SW480 (cell line): ENCODE measurements at places on chromosomes 13 and 19.

DNA sequence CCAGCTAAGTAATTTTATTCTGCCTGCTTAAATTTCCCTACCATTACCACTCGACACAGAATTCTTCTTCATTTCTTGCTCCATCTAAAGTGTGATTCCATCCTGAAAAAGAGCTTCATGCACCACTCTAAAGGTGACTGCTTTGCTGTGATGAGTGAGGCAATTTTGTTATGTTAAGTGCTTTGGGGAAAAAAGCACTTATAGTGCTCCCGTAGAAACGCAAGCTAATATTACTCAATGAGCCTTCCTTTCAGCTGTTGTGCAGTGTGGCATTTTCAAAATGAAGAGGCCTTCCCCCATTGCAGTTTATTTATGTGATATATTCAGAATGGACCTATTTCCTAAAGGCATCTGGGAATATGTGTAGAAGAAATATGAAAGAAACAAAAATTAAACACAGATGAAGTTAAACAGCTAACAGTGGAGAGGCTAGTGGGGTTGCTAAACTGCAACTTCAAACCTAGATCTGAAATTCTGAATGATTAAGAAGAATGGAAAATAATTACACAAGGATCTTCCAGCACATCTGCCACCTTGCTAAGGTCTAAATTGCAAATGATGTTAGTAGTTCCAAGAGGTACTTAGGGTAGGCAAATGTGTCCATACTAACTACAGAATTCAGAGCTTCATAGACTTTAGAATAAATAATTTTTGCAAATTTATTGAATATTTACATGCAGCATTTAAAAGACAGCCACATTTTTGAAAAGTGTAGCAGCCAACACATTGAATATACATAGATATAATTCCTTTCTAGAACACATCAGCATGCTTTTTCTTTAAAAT lies 211.7 kb downstream of the DCT start:
- DNase-seq: no peak

DNA sequence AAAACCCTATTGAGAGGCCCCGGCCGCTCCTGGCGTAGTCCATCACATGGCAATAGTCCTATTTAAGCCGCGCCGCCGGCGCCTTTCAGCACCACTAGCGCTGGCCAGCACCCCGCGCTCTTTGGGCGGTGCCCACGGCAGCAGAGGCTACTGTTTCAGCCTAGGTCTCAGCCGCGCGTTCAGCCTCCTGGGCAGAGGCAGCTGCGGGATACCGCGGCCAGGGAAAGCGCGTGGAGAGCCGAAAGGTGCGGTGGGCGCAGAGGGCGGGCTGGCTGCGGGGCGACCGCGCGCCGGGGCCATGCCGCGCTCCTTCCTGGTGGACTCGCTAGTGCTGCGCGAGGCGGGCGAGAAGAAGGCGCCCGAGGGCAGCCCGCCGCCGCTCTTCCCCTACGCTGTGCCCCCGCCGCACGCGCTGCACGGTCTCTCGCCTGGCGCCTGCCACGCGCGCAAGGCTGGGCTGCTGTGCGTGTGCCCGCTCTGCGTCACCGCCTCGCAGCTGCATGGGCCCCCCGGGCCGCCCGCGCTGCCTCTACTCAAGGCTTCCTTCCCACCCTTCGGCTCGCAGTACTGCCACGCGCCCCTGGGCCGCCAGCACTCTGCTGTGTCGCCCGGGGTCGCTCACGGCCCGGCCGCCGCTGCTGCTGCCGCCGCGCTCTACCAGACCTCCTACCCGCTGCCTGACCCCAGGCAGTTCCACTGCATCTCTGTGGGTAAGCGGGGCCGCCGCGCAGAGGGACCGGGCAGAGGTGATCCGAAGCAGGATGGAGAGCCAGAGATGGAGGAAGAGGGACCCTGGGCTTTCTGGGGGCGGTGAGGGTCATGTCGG lies at the start of gene GSX1:
TSS of gene GSX1 (plus strand) at position 91 of the 826 bp plus-strand sequence. CDS start at position 299, 208 bp downstream.
- no peak for DNase-seq

GRCh38 chr19:29705706-29706105 lies 9.4 kb downstream of the C19orf12 start:
- no peak for DNase-seq

GRCh38 chr13:68257111-68257842 lies 1027.1 kb upstream of the PCDH9 start:
- no peak for DNase-seq

DNA sequence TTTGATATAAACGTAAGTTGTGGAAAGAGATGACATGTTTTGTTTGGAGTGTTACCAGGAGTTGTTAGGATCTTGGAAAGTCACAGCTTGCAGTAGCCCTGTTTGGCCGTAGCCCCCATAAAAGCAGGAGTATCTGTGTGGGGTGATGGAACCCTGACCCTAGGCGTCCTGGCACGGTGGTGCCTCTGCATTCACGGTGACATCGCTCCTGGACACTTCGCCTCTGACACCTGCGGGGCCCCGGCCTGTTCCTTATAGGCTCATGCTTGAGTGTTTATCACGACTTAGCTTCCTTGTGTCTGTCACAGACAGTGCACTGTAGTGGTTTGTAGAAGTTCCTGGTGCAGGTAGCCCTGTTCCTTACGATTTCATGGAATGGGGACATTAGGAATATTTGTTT lies 74.2 kb downstream of the ATP11A start:
- DNase-seq: no peak

DNA sequence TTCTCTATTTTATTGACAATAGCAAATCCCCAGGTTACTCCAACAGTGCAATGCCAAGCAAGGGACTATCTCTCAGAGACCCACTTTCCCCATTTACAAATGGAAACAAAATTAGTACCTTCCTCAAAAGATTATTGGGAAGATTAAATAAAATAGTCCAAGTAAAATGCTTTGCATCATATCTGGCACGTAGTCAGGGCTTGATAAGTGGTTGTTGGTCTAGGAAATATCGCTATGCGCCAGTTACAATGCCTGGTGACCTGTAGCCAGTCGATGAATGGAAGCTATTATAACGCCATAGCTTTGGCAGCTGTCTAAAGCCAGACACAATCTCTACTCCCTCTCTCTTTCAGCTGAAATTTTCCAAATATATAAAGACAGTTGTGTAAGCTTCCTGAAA lies 220.3 kb downstream of the RAP2A start:
- no peak for DNase-seq

GRCh38 chr13:111909971-111910671 lies 156.8 kb upstream of the SOX1 start:
- no peak for DNase-seq

GRCh38 chr13:30224732-30225131 lies 82.6 kb downstream of the KATNAL1 start:
- DNase-seq: peak; percentile 9

DNA sequence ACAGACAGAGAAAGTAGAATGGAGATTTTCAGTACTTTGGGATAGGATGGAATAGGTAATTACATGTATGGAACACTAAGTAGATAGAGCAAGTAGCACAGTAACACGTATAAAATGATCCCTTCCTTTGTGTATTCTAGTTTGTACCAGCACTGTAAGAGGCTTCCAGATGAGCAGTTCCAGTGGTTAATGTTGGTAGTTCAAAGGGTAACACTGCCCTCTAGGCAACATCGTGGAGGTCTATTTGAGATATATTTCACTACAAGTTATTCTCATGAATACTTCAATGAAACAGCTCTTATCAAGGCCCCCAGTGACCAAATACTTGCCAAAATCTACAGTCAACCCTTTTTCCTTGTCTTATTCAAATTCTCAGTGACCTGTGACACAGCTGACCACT lies 13.5 kb upstream of the ZNF563 start:
- DNase-seq: peak; percentile 20
